Activated CD4-positive, alpha-beta T cell treated with anti-CD3 and anti-CD28 coated beads, Interleukin-2, amount 50 U/mL, for 48 hours (primary cell): ENCODE measurements at places on chromosomes 2 and 18.

- DNase-seq = no peak
Observed at GRCh38 chr2:119864318-119864717, 104.6 kb downstream of the PTPN4 start.

DNA sequence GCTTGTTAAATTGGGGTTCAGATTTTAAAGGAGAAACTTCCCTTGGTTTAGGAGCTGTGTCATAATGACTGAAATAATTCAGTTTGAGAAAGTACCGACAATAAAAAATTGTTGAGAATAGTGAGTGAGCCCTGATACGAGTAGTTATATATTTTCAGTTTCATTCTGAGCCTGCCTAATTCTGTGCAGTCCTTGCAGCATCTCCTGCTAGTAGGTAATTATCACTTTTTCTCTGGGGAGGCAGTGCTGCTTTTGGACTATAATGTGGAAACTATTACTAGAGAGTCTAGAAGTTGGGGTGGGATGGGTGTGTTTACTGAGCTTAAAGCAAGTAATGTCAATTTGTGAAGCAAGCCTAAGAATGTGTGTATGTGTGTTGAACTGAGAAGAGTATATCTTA, 21.7 kb downstream of the ZNF638 start:
- DNase-seq = no peak

DNA sequence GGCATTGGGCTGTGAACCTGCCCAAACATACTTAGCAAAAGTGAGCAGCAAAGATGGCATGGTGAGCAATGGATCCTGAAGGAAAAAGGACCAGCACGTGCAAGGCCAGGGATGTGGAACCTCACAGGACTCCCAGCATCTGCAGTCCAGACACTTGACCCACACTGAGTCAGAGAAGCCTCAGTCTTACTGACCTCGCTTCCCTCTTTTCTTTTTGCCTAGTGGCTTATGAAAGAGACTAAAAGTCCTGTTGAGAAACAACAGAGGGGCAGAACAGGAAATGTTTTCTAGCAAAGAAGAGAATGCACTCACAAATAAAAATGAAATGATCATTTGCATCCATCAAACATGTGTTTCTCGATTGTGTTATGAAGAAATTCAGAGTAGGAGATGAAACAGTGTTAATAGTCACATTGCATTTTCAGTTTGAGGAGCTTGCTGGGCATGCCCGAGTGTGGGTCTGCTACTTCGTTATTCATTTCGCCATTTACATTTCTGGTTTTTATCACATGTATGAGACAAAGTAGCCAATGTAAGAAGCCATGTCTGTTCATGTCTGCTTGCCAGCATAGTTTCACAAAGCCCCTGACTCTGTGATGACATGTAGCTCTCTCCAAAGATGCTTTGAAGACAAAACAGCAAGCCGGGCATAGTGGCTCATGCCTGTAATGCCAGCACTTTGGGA, 118.4 kb downstream of the INO80D start:
- DNase-seq = no peak

DNA sequence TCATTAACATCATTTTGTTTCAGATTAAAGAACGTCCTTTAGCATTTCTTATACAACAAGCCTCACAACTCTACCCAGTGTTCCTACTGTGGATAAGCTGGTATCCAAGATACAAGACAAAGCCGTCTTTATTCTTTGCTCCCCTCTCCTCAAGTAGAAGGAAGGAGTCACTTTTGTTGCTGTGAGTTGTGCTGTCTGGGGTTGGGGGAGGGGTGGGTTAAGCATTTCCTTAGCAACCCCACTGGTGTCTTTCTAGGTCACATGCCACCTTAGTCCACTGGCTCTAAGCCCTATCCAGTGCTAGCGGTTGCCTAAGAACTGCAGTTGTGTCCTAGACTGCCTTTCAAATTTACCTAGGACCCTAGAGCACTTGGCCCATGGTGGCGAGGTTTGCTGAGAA, 155.6 kb upstream of the PIEZO2 start:
- no peak for DNase-seq

DNA sequence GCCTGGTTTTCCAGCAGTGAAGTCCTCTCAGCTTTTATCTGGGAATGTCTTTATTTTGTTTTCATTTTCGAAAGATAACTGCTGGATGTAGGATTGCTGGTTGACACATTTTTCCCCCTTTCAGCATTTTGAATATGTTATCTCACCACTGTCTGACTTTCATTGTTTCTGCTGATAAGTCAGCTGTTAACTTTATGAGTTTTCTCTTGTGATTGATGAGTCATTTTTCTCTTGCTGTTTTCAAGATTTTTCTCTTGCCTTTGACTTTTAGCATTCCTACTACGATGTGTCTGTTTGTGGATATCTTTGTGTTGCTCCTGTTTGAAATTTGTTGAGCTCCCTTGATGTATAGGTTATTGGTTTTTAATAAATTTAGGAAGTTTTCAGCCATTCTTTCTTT, 85.5 kb downstream of the AGPS start:
- DNase-seq = no peak

DNA sequence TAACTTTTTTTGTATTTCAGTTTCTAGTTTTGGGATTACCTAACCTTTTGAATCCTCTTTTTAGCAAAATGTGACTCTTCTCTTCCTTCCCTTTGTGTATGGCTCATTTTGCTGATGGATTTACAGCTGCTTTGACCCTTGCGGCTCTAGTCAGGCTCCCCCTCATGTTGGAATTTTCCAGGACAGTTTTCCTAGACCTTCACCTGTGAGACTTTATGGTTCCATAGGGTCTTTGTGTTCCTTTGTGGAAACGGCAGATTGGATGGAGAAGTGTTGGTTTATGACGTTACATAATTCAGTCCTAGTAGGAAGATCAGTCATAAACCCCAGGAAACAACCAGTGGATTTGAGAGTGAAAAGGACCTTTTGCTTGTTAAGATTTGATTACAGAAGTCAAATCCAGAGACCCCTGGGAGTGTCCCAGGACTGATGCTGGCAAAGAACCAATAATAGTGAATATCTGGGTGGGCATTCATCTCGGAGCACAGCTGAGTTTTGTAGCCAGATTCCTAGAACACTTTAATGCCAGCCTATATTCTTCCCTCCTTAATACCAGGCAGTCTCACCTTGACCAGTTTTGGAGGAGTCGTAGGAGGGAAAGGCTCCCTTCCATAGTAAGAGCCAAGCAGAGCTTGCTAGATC, 42.7 kb downstream of the SOCS6 start:
- no peak for DNase-seq

DNA sequence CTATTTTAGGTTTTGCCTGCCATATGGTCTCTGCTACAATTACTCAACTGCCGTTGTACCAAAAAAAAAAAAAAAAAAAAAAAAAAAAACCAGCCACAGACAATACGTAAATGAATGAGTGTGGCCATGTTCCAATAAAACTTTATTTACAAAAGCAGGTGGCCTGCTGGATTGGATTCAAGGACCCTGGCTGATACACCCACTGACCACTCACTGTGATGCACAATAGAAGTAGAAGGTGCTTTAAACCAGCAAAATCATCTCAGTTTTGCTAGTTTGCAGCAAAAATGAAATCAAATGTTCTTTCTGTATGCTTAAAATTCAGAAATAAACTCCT, 137.4 kb downstream of the AKAIN1 start:
- DNase-seq = no peak

DNA sequence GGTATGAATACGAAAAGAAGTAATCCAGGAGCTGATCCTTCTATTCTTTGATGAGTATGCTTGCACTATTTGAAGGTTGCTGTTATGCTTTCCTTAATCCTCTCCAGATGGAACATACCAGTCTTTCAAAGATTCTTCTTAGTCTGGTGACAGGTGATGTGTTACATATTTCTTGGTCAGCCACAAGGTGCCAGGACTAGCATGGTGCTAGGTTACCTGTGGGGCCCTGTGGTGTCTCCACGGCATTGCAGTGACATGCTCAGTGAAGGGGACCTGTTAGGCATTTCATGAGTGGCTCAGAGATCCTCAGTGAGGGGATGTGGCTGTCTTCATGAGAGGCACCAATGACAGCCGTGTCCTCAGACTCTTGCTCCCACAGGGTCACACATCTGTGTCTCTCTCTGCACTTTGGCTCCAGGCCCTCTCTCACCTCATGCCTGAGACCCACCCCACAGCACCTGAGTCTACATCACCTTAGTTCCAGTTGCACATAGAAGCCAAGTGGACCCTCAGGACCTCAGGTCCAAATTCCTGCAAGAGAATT, 13.1 kb upstream of the RAB31 start:
- no peak for DNase-seq

GRCh38 chr2:115165529-115166109, 723.2 kb downstream of the DPP10 start:
- DNase-seq = no peak

GRCh38 chr2:186617148-186617547, 27.3 kb downstream of the ITGAV start:
- DNase-seq = no peak

DNA sequence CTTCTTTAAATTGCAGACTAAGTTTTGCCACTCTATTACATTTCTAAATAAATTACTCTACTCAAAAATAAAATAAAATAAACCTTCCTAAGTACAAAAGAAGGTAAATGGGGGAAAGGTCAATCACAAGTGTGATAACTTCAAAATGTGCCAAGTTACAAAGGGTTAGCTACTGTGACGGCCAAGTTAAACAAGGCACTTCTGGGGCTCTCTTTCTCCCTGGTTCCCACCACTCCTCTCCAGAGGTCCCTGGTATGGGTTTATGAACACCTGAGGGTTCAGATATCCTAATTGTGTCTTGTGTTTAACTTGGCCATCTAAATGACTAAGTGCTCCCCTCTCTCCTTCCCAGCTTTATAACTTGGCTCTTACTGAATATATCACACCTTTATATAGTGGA, 5.4 kb downstream of the ZNF521 start:
- DNase-seq = no peak

- DNase-seq = no peak
Observed at GRCh38 chr18:79413025-79413424, 17.3 kb downstream of the NFATC1 start.

DNA sequence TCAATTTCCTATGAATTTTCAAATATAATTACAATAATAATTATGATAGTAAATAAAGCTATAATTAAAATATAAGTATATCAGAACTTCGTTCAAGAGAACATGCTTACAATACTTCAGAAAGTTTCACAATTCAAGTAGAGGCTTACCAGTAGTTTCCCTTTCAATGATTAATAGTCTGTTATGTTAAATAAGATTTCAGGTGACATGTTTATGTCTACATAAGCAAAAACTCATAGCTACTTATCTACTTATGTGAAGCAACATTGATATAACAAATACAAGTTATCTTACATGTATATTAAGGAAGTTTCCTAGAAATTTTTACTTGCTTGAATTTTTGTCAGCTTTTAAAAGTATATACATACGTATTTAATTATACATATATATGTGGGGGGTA, 4.5 kb upstream of the COL3A1 start:
- DNase-seq = no peak

DNA sequence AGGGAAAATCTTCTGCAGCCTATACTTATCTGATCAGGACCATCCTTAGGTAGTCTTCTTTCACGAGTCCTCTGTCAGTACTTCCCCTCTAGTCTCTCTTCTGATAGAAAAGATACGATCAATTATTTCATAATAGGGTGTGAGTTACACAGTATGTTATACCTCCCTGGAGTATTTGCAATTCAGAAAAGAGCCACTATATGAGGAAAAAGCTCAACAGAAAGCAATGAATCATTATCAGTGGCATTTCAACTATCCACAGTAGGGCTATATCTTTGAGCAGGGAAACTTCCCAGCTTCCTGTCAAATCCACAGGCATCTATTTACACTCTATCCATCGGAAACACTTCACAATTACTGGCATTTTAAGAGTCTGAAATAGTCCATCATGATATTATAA, 105.3 kb upstream of the ACVR2A start:
- no peak for DNase-seq

DNA sequence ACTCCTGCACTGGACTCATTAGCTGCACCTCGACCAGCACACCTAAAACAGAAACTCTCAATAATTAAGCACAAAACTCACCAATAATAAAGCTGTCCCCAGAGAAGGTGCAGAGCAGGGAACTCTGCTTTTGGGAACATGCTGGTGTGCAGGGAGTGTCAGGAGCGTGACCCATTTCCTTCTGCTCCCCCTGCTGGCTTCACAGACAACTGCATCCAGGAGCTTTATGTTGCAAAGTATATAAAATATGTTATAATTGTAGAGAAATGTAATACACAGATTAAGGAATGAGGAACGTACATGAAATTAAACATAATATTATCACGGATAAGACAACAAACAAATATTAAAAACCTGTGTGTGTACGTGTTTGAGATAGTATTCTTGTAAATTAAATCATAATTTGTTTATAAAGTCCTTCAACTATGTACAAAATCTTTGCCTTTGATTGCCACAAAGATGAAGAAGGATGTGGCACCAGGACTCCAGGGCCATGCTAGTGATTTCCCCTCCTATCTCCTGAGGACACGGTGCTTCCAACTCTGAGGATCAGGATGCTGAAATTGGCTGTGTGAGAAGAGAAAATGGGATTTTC, 68.6 kb upstream of the MAL start:
- DNase-seq = peak; percentile 50

- DNase-seq = no peak
Observed at GRCh38 chr2:55887901-55888624, 35.5 kb downstream of the EFEMP1 start.

GRCh38 chr2:164710837-164711765, 89.8 kb upstream of the GRB14 start:
- DNase-seq = no peak

DNA sequence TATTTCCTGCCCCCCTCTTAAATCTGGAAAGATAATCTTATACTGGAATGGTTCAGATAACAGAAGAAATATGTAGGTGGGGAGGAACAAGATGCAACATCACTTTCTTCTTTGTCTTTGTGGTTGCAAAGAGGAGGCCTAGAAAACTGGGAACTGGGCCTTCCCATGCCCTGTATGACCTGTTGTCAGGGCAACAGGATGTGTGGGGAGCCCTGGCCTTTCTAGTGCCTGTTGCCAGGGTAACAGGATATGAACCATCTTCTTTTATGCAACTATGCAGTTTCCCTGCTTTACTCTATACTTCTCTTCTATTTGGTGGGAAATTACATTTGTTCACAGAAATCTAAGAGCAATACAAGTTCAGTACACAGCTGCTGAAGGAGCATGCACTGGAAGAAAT, 79.8 kb upstream of the PDE1A start:
- no peak for DNase-seq

- no peak for DNase-seq
Observed at GRCh38 chr2:98356729-98357128, 10.5 kb downstream of the CNGA3 start.

DNA sequence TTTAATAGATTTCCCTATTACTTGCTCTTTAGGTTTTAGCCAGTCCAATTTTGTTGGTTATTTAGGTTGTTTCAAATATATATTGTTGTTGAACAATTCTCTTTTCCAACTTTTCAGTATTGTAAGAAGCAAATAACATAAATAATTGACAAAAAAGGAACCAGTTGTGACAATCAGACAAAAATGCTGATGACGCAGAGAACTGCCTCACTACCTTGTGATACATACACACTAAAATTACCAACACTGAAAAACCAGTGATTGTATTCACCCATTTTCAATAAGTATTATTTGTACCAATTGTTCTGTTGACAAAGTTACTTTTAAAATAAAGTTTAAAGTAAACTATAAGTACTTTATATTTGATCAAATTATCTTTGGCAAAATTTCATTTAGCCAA, 43.1 kb upstream of the NABP1 start:
- no peak for DNase-seq

GRCh38 chr2:55150834-55151233, 81.3 kb downstream of the CLHC1 start:
- no peak for DNase-seq

GRCh38 chr2:14678761-14679160, 46.2 kb downstream of the LRATD1 start:
- no peak for DNase-seq
